ENCODE measurements at places on chromosomes 2 and 18.

DNA sequence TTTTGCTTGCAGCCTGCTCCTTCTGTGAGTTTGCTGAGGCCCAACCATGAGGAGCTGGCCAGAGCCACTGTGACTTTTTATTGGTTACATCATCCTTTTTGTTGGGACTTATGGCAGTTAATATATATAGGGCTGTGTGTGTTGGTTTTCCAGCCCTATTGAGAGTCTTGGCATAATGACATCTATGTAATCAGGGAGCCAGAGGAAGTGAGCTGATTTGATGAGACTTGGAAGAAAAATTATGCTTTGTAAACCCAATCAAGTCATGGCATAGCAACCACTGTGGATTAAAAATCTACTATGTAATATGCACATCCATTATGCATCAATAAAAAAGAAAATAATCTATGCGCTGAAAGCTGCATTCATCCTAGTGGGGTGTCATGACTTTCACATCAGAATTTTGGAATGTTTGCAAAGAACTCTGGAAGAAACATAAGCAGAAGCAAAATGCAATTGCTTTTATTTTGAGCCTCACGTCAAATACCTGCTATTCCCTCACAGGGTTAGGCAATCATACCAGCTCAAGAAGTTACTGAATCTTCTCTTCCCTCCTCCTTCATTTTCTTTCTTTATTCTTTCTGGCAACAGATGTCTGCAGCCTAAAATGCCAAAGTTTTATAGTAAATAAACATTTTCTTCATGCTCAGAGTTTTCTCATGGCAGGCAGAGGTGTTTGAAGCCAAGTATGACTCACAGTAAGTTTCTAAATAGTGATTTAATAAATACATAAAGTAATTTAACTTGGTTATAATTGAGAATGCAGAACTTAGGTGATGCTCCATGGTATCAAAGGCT lies 308.5 kb downstream of the KCNS3 start:
- DNase-seq, result no peak

GRCh38 chr2:202695166-202695565 lies 60.4 kb downstream of the FAM117B start:
- no peak for DNase-seq

- DNase-seq, result no peak
Observed at GRCh38 chr2:174561283-174561971, 36.2 kb downstream of the WIPF1 start.

- DNase-seq, result peak; percentile 26
Observed at GRCh38 chr2:224284134-224284946, 117.6 kb downstream of the FAM124B start.

GRCh38 chr2:219661197-219661954 lies 33.9 kb downstream of the SLC4A3 start:
- no peak for DNase-seq

GRCh38 chr18:55858661-55859515 lies 270.9 kb upstream of the TCF4 start:
- DNase-seq, result no peak

GRCh38 chr2:161754379-161754778 lies 130.2 kb downstream of the SLC4A10 start:
- DNase-seq, result no peak

DNA sequence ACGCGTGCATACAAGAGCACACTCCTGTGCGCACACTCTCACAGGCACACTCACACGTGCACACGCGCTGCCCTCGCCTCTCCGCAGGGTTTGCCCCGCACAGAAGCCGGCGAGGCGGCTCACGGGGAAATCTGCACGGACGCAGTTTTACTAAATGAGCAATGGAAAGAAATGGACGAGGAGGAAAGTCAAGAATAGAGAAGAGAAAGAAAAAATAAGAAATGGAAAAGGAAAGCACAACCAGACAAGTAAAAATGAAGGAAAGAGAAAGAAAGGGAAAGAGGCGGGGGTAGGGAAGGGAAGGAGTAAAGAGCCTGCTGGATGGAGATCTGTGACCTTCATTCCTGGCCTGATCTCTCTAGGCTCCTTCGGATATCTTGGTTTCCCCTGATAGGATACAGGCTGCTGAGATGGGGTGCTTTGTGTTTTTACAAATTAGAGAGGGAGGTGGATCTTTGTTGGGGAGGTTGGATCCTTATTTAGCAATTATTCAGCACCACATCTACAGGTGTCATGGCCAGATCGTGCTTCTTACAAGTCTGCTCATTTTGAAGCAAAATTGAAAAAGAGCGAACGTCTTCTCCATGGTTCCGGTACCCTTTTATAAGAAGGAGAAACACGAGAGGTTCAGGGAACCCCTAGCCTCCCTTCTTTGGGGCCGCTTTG lies 693 bp upstream of the LRP2 start:
- no peak for DNase-seq

DNA sequence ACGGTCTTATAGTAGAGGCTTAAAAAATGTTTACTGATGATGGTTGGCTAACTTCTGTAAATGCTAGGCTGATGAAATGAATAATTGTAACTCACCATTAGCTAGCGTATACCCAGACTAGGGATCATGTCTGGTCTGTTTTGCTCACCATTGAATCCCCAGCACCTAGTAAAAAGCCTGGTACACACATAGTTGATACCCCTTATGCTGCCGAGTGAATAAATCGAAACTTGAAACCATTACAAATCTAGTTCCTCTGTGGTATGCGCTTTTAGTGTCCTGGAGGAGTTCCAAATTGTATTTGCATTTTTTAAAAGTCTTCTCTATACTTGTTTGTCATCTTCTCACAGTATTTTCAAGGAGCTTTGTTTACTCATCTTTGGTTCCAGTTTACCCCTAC lies 1.3 kb downstream of the TAF1B start:
- peak; percentile 52 for DNase-seq

DNA sequence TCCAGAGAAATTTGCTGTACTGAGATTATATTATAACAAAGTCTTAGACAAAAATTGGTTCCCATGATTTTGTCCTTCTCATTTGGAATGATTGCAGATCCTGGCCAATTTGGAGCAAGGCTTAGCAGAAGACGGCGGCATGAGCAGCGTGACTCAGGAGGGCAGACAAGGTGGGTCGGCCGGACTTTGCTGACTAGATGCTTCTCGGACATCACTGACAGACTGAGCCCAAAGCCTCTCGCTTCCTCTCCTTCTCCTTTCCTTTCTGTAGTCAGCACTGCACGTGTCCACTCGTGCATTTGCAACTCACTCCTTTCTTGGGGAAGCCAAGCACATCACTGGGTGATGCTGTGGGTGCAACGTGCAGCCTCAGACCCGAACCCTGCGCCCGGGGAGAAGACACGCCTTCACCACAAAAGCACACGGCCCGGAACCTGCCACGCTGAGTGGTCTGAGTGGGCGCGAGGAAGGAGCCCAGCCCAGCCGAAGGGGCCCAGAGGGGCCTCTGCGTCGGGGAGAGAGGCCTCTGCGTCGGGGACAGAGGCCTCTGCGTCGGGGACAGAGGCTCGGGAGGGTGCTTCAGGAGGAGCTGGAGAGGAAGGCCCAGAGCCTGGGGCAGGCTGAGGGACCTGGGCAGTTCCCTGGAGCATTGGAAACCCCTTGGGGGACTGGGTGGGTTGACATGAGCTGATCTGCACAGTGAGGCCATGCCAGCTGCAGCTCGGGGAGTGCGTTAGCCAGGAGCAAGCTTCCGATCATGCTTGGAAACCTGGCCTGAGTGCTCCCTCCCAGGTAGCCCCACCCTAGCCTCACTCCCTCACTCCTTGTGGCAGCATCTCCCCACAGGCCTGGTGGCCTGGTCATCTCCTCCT lies 61.6 kb downstream of the ADI1 start:
- DNase-seq, result no peak

DNA sequence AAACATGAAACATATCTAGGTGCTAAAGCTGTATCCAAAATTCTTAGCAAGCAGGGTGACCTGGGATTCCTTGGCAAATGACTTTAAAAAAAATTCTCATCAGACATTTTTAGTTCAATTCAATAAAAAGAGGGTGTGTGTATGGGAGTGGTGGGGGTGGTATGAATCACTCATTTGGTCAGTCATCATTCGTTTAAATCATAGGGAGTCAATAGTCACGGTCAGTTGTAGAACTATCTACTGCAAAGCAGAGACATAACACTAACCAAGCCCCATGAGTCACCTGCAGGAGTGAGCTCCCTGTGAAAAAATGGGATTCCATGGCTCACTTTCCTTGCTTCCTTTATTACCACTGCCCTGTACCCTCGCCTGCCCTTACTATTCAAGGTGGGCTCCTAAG lies 380.6 kb upstream of the TCF4 start:
- no peak for DNase-seq

DNA sequence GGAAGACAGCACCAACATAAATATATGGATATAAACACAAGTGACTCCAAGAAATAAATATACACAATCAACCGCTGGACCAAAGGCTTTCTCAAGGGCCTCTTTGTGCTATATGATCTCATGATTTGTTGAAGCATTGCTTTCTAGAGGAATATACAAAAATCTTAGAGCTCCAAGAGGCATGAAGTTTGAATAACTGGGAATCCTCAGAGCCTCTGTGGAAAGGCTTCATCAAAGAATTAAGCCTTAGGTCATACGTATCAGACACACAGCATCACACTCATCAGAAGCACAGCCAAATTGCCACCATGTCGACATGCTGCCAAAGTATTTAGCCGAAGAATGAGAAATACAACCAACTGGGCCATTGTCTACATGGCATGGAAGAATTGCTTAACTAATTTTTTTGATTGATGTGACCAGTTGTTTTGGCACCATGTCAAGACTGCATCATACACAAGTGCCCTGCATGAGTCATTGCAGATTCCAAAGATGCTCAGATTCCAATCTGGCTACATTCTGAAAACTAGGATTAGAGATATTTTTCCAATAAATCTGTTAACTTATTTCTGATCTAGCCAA lies 860.6 kb upstream of the ZEB2 start:
- no peak for DNase-seq

DNA sequence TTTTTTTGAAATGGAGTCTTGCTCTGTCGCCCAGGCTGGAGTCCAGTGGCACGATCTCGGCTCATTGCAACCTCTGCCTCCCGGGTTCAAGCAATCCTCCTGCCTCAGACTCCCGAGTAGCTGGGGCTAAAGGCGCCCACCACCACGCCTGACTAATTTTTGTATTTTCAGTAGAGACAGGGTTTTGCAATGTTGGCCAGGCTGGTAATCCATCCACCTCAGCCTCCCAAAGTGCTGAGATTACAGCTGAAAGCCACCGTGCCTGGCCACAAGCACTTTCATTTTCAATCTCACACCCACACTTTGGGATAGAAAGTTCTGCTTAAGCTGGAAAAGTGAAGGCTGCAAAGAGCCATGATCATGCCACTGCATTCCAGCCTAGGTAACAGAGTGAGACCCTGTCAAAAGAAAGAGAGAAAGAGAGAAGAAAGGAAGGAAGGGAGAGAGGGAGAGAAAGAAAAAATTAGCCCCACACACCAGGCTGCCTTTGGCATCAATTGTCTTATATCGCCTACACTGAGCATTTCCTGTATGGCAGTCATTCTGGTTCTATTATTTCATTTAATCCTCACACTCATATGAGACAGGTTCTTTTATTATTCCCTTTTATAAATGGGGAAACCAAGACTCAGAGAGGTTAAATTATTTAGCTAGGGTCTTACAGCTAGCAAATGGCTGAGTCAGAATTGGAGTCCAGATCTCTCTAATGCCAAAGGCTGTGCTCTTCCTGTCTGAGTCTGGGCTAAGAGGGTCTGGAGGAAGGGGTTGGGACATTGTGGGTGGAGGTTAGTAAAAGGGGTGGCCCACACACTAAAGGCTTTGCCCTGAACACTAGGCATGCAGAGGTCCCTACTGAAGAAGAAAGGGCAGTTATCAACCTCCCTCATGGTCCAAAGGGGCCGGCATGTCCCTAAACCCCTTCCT lies 37.9 kb upstream of the PKDCC start:
- DNase-seq, result peak; percentile 51

DNA sequence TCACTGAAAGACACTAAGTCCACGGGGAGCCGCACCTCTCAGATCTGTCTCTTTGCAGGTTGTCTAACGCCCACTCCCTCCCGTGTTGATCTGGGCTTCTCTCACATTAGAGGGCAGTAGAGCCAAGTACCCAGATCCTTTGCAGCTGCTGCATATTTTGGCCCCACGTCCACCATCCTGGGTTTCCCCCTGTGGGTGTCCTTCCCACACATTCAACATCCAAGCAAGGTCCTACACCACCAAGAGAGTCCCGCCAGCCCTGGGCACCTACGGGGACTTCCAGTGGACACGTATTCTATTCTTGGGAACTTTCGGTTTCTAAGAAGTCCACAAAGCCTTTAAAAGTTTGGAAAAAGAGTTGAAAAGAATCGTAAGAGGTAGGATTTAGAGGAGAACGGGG lies 116.6 kb downstream of the ATL2 start:
- no peak for DNase-seq

- DNase-seq, result no peak
Observed at GRCh38 chr2:56285224-56285623, 101.4 kb downstream of the CCDC85A start.

GRCh38 chr18:46291149-46291548 lies 187.0 kb downstream of the HAUS1 start:
- no peak for DNase-seq

- no peak for DNase-seq
Observed at GRCh38 chr2:113156278-113157117, 17.3 kb upstream of the PSD4 start.

DNA sequence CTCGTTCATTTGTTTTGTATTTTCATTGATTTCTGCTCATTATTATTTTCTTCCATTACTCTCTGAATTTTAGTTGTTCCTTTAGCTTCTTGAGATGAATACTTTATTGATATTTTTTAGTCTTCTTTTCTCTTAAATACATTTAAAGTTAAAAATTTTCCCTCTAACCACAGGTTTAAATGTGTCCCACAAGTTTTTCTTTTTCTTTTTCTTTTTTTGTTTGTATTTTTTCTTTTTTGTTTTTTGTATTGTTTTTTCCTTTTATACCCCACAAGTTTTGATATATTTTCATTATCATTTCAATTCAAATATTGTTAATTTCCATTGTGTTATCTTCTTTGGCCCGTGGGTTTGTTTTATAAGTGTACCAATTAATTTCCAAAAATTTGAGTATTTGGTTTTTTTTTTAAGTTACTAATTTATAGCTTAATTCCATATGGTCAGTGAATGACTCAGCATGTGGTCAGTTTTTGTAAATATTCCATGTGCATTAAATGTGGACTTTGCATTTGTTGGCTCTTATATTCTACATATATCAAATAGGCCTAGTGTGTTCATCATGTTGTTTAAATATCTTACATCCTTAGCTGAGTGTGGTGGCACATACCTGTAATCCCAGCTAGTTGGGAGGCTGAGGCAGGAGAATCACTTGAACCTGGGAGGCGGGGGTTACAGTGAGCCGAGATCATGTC lies 16.2 kb downstream of the CENPO start:
- DNase-seq, result no peak

DNA sequence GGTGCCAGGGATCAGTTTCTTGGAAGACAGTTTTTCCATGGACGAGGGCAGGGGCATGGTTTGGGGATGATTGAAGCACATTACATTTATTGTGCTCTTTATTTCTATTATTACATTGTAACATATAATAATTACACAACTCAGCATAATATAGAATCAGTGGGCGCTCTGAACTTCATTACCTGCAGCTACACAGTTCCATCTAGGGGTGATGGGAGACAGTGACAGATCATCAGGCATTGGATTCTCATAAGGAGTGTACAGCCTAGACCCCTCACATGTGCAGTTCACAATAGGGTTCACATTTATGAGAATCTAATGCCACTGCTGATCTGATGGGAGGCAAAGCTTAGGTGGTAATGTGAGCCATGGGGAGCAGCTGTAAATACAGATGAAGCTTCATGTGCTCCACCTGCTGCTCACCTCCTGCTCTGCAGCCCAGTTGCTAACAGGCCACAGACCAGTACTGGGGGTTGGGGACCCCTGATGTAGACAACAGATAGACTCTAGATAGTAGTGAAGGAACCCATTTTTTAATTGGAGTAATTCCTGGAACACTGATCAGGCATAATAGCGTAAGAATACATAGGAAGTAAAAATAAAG lies 41.5 kb upstream of the MC4R start:
- no peak for DNase-seq

Data from activated CD4-positive, alpha-beta T cell treated with anti-CD3 and anti-CD28 coated beads, Interleukin-2, Interleukin-4, amounts not matched to agents 100 ng/mL and 50 ng/mL, durations not matched to agents 16 hours and 8 hours (primary cell).